Central memory CD8-positive, alpha-beta T cell (primary cell): ENCODE measurements at places on chromosomes 2 and 18.

DNA sequence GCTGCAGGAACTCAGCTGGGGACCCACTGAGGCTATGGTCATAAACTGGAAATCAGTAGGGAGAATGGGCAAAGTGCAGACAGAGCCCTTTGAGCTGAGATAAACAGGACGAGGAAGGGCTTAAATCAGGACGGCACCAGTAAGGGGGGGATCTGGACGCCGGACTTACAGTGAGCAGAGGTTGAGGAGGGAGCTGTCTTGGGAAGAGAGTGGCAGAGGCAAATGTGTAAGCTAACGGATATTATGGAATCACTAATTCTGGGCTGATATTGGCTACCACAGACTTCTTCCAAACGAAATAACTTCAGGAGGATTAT lies 539 bp downstream of the CYP27A1 start:
- no peak for DNase-seq

GRCh38 chr2:108396845-108397244 lies 19.1 kb downstream of the SULT1C4 start:
- no peak for DNase-seq

DNA sequence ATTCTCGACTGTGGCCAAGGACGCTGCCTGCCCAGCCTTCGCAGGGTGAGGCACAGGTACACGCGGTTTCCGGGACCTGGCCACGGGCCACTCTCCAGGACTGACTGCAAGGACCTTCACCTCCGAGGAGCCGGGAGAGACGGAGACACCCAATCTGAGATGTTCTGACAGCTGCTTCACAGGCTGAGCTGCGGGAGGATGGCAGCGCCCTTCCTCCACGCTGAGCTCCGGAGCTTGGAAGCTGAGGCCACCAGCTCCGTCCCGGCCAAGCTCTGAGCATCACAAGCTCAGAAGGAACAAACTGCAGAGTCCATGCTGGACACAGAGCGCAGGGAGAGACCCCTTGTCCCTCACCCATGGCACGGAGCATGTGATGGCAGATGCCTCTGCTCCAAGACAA lies 71.1 kb upstream of the CTDP1 start:
- no peak for DNase-seq

GRCh38 chr18:79570266-79571201 lies 109.1 kb upstream of the CTDP1 start:
- DNase-seq = no peak

GRCh38 chr2:194104687-194105086 lies 1552.3 kb upstream of the SLC39A10 start:
- no peak for DNase-seq

DNA sequence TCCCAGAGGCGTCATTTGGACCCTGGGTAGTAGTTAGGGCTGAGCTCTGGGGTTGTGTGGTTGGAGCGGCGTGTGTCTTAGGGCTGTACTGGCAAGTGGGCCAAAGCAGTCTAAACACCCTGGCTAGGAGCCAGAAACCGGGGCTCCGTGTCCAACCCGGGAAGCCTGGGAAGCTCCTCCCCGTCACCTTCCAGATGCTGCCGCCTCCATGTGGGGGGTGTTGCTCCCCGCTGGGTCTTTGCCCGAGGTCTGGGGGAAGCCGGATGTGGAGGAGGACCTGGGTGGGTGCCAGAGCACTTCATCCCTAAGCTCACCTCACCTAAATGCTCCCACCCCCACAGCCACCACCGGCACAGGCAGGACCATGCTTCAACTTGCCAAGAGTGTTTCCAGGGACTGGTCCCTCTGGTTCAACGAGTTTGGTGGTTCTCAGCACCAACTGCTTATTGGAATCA lies 25.4 kb downstream of the TET3 start:
- no peak for DNase-seq

GRCh38 chr2:176118601-176119339 lies 2.2 kb downstream of the HOXD10 start:
- DNase-seq = no peak

DNA sequence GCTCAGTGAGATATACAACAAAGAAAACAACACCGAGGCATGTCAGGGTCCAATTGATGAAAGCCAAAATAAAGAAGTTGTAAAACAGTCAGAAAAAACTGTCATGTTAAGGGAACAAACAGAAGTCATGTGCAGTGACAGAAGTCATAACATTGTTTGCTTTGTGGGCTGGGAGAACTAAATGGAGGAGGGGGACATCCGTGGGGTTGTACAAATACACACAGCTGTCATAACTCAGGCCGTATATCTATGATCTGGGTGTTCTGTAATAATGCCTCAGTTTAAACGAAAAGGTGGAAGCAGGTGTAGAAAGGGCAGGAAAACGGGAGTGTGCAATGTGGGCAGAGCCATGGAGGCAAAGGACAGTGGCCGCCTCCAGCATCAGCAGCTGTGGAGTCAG lies 27.3 kb downstream of the TIMM21 start:
- DNase-seq = no peak

- no peak for DNase-seq
These were observed 62.4 kb upstream of the EFEMP1 start for GRCh38 chr2:55986001-55986400.

- no peak for DNase-seq
These were observed 99.1 kb upstream of the ARHGAP15 start for GRCh38 chr2:143030127-143030526.

DNA sequence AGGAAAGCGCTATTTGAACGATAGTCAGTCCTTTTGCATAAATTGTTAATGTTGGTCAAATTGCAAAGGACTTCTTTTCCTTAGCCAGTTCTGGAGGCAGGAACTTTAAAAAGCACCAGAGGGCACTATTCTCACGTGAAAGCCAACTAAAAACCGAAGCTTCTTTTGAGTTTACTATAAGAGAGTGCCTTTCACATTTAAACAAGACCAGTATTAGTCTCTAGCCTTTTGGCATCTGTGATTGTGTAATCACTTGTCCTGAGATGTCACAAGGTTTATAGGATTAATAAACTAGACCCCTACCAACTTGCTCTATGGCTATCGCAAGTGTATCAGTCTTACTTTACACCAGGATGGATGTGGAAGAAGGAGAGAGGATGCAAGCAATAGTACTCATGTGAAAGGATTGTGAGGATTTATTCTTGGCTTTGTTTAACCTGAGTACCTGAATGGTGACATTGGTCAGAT lies 14.4 kb upstream of the STAT4 start:
- no peak for DNase-seq

DNA sequence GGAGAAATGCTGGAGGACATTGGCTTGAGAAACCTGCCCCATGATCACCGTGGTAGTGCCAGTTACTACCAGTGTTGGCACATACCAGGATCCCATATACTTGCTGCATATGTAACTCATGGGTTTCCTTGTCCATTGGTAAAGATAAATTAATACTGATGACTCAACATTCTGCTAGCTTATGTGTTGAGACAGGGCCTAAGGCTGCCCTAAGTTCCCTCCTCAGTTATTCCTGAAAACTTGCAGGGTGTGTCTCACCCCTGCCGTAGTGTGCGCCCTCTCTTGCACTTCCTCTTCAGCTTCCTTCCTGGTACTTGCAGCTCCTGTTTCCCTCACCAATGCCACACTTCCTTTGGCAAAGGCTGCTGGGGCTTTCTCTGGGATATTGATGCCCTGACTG lies 4.3 kb upstream of the INO80C start:
- no peak for DNase-seq

DNA sequence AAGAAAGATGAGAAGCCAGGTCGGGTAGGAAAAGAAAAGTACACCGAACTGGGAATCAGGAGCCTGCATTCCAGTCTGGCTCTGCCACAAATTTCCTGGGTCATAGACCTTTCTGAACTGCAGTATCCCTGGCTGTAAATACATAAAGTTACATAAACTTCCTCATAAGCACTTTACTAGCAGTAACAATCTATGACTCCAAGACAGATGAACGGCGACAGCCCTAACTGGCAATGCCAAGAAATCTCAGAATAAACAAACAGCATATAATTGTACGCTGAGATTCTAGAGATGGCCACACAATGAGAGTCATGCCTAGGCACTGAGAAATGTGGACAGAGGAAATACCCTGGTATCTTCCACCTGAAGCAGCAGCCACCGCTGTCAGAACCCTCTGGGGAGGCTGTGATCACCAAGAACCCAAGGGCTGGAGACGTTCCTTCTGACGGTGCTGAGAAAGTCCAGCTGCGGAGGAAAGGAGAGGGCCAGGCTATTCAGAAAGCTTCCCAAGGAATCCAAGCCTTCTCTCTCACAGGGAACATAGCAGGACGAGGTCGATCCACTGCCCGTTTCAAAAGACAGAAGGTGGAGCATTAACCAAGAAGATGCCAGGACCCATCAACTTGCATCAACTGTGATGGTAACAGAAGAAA lies 89.3 kb upstream of the SLC66A3 start:
- DNase-seq = no peak

- DNase-seq = no peak
These were observed 35.4 kb downstream of the AAK1 start for GRCh38 chr2:69608109-69608508.

- no peak for DNase-seq
These were observed 50.8 kb downstream of the ACYP2 start for GRCh38 chr2:54166121-54166773.

DNA sequence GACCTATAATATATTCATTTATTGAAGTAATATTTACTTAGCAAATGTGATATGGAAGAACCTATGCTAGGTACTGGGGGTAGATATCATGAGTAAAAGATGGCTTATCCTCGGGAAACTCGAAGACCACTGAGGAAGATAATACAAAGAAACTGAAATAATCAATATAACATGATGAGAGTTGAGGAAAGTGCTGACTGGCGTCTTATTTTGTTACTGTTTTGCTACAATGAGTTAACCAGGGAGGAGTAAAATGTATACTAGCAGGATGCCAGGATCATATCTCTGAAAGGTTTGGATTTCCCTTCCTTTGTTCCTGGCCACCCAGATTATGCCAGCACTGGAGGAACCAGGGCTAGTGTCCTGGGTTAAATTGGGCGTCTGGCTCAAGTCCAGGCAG lies 111.7 kb upstream of the SPATS2L start:
- DNase-seq = no peak

- DNase-seq = no peak
These were observed 344.9 kb downstream of the CPS1 start for GRCh38 chr2:210901326-210901725.

DNA sequence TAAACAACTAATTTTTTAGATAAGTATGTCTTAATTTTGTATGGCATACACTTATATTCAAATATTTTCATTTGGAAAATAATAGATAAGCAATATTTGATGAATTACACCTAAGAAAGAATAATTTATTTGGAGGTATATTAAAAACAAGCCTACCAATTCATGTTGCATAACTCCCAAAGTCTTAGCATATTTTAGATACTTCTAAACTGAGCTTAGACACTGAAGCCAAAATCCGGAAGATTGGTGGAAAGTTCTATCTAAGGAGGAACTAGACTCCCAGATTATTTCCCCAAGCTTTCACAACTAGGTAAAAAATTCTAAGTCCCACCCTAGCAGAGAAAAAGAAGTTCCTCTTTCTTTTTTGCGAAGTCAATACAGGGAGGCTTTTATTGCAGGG lies 221.0 kb upstream of the MMADHC start:
- no peak for DNase-seq

DNA sequence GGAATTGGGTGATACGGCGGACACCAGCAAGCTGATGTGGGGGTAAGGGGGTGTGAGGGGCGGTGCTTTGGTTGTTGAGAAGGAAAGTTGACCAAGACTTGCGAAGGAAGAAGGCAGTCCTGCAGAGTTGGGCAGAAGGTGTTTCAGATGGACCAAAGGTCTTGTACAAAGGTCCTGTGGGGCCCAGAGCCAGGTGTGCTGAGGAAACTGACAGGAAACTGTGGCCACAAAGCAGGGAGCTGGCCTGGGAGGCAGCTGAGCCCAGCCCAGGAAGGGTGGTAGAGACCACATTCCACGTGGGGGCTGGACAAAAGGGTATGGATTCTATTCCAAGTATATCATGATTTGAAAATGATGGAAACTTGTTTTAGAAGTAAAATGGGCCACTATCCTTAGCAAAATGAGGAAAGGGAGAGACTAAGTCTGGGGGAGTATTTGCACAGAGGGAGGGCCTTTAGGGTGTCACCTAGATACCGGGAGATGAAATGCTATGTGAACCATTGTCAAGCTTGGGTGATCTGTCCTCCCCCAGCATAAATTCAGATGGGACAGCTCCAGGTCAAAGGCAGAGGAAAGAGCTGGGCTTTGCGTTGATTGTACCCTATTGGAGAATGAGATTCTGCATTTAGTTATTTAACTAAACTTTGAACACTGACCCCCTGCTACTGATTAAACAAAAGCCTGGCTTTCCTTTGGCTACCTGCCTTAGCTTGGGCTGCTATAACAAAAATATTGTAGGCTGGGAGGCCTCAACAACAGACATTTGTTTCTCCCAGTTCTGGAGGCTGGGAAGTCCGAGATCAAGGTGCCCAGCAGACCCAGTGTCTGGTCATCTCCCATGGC lies 4.3 kb upstream of the EDAR start:
- DNase-seq = no peak
